ENCODE measurements at places on chromosomes 2 and 18.

DNA sequence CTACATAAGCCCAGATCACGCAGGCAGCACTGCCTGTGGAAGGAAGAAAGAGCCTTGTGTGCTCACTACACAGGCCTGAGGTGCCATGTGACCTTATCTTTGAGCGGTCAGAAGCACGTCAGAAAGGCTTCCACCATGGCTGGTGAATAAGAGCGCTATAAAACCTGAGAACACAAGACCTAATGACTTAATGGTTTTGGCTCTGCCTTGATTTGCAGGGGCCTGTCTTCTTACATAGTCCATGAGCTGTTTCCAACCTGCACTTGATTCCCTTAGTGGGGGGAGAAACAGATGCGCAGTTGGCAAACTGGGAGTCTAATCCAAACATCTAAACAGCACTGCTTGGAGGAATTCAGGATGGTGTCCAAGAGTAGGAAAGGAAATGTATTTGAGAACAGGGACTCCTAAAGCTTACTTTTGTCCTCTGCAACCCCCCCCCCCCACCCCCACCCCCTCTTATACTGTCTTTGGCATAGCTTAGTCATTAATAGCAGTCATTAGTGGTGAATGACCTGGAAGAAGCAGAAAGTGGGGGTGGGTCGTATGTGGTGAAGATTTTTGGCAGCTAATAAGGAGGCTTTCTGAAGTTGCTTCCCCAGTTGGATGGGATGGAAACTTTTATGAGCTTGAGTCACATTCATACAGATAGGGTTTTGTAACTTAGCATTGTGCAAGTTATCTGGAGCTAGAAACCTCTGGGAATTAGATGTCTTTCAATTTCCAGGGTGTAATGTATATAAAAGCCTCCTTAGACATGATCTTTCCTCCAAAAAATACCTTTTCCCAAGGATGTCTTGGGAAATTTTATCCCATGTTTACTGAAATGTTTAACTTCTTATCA lies 454.1 kb downstream of the MEIS1 start:
- no peak for DNase-seq

DNA sequence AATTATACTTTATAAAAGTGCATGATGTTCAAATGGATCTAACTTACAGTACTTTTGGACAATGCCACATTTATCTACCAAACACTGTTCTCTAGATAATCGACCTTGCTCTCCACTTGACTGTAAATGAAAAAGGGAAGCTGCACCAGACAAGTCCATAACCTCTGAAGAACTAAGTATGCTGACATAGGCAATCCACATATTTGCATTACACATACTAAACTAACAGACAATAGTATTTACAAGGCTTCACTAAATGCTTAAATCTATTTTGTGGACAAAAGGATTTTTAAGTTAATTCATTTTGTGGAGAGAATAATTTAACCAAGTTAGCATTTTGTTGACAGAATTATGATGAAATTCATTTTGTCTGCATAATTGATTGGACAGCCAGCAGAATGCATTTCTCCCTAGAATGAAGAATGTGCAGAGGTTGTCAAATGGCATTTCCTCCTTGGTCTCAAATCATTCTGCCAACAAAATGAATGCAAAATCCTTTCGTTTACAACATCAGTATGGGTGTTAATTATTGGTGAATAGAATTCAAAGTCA lies 520.9 kb downstream of the CPS1 start:
- no peak for DNase-seq

GRCh38 chr2:8590938-8591337 lies 90.9 kb upstream of the ID2 start:
- no peak for DNase-seq

GRCh38 chr2:138615257-138615656 lies 113.7 kb downstream of the SPOPL start:
- DNase-seq: no peak

DNA sequence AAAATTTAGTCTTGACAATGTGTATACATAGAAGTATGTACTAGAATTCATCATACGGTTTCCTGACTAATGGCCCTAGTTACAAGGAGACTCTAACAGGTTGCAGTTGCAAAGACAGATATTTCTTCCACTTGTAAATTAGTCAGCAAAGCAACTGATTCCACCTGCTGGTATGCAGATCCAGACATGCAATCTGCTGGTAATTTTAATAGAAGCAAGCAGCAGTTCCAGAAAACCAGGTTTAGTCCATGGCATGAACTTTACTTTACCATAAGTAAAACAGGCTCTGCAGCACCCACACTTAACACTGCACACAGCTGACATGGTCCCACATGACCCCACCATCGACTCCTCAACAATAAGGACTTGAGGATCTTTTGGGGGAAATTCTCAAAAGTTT lies 110.9 kb upstream of the SP3 start:
- no peak for DNase-seq

GRCh38 chr2:4930704-4931103 lies 761.5 kb upstream of the SOX11 start:
- DNase-seq: no peak

DNA sequence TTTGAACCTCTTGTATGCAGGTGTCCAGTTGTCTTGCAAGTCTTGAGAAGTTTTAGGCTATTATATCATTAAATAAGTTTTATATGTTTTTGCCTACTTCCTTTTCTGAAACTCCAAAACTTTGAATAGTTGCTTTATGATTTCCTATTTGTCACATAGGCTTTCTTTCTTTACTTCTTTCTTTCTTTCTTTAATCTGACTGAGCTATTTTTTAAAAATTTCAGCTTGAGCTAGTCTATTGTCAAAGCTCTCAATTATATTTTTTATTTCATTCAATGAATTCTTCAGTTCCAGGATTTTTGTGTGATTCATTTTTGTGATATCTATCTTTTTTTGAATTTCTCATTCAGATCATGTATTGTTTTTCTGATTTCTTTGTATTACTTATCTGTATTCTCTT lies 102.1 kb upstream of the TMEM178A start:
- DNase-seq: no peak

- no peak for DNase-seq
These were observed 34.4 kb upstream of the TRAPPC8 start for GRCh38 chr18:31977270-31977872.

GRCh38 chr18:74994502-74995418 lies 214.2 kb downstream of the PTGR3 start:
- DNase-seq: no peak

- no peak for DNase-seq
These were observed 38.1 kb upstream of the PAX3 start for GRCh38 chr2:222336931-222337330.

DNA sequence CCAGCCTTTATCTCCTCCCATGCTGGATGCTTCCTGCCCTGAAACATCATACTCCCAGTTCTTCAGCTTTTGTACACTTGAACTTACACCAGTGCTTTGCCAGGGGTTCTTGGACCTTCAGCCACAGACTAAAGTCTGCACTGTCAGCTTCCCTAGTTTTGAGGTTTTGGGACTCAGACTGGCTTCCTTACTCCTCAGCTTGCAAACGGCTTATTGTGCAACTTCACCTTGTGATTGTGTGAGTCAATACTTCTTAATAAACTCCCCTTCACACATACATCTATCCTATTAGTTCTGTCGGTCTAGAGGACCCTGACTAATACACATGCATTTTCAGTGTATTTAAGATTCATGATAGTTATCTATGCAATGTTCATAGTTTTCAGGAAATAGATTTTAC lies 35.8 kb upstream of the ZNF804A start:
- DNase-seq: no peak

DNA sequence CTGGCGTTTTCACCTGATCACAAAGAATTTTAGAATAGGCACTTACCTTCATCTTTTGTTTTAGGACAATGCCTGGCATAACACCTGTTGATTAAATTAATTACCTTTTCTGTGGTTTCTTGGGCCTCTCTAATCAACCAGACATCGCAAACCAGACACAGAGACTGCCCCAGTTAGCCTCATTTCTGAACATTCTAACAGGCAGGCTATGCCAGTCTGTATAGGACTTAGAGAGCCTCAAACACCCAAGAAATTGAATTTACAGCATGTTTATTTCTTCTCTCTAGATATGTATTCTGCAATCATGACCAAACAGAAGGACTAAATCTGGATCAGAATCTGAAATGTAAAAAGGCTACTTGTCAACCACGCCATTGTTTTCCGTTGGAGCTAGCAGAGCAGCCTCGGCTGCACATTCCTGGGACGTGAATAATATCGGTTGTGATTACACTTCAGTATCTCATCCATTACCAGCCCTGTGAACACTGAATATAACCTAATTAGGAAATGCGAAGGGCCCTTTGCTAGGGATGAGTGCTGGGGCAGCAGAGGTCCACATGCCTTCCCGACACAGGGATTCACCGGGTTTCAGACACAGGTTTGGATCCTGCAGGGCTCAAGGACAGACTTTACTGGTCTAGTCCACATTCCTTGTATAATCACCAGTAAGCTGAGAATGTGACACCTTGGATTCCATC lies 17.5 kb upstream of the CDC42EP3 start:
- no peak for DNase-seq

GRCh38 chr18:48992791-48993555 lies 42.2 kb upstream of the SMAD7 start:
- no peak for DNase-seq

GRCh38 chr2:86518481-86518880 lies 44.8 kb downstream of the CHMP3 start:
- DNase-seq: no peak

DNA sequence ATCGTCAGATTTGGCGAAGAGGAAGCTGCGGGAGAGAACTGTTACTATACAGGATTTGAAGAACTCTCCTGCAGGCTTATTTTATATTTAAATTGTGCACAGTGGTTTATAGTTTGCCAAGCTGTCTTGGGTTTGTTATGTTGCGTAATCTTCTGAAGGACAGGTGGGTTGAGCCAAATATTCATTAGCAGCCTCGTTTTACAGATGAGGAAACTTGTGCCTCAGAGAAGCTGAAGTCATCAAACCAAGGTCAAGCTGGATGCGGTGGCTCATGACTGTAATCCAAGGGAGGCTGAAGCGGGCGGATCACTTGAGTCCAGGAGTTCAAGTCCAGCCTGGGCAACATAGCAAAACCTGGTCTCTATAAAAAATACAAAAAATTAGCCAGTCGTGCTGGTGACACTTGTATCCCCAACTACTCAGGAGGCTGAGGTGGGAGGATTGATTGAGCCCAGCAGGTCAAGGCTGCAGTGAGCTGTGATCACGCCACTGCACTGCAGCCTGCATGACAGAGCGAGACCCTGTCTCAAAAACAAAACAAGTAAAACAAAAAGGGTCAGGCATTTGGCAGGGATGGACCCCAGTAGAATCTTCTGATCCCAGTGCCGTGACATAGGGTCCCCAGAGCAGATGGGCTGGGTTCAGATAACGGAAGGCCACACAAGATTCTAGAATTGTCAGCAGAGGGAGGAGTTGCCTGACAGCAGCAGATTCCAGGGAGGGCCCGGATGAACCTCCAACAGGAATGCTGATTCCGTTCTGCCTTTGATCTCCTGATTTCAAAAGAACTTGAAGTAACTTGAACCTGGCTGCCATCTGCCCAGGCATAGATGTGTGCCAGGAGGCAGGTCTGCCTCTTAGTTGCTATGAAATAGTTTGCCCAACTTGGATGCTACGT lies 50.6 kb downstream of the SH3BP4 start:
- no peak for DNase-seq

- DNase-seq: no peak
These were observed 7.3 kb downstream of the DES start for GRCh38 chr2:219425238-219426067.

GRCh38 chr2:233463586-233463985 lies 103.0 kb downstream of the USP40 start:
- no peak for DNase-seq

DNA sequence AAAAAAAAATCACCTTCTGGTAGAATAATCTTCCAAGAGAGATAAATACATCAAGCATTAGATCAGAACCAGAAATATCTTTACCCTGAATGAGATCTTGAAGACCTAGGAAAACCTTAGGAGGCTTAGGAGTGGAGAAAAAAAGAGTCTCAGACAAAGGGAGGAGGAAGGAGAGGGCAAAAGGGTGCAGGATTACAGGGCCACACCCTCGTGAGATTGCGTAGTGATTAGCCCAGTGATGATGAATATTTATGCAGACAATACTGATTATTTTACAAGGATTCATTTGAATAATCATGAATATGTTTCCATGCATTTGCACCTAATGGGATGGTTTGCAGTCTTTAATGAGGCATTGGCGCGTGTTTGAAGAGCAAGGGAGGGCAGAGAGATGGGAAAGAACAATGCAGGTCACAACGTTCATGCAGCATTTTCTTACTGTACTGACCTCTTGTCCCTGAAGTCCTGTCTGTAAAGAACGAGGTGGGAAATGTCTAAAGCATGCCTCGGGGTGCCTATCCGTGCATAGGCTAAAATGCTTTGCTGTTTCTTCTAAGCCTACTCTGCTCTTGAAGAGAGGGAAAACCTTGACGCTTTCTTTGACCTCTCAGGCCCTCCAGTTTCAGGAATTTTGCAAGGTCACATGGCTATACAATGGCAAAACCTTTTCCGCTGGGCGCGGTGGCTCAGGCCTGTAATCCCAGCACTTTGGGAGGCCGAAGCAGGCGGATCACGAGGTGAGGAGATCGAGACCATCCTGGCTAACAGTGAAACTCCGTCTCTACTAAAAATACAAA lies 18.6 kb upstream of the ZNF532 start:
- no peak for DNase-seq

DNA sequence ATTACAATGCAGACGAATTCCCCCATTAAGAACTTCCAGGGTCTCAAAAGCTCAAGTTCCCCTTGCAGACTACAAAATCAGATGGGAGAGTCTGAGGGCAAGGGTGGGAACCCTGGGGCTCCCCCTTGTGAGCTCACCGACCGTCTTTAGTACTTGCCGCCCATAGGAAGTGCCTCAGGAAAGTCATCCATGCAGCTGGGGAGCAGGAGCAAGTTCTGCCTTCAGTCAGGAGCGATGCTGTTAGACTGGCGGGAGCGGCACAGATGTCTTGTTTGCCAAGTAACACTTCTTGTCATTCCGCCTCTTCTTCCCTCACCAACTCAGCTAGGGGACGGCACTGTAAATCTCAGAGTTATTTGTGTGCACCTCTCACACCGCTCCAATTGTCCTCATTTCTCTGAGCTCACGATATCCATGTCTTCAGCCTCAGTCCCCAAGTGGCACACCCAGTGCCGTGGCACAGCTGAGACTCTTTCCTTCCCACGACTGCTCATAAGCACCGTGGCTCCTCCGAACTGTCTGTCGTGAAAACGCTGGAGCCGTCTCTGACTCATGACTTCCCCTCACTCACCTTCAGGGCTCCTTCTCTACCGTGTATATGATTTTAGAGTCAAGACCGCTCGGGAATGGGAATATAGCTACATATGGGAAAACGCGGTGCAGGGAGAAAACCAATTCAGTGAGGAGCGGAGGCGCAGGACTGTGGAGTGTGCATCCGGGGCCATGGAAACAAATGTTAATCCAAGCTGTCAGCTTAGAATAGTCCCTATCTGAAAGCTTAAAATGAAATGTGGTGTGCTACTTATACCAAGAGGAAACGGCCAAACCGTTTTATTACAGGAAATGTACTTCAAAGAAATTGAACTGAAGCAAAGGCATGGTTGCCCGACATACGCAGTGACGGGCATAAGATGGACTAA lies 34.0 kb downstream of the UXS1 start:
- DNase-seq: no peak

GRCh38 chr2:119232666-119232993 lies 9.0 kb downstream of the STEAP3 start:
- DNase-seq: no peak

- no peak for DNase-seq
These were observed 114.7 kb downstream of the GALNT14 start for GRCh38 chr2:31023541-31023940.

Data from HuH-7.5 (cell line).